ENCODE measurements at places on chromosomes 16 and 17.

- no peak for DNase-seq
Observed at GRCh38 chr16:2206780-2207433, 1.7 kb downstream of the MLST8 start.

DNA sequence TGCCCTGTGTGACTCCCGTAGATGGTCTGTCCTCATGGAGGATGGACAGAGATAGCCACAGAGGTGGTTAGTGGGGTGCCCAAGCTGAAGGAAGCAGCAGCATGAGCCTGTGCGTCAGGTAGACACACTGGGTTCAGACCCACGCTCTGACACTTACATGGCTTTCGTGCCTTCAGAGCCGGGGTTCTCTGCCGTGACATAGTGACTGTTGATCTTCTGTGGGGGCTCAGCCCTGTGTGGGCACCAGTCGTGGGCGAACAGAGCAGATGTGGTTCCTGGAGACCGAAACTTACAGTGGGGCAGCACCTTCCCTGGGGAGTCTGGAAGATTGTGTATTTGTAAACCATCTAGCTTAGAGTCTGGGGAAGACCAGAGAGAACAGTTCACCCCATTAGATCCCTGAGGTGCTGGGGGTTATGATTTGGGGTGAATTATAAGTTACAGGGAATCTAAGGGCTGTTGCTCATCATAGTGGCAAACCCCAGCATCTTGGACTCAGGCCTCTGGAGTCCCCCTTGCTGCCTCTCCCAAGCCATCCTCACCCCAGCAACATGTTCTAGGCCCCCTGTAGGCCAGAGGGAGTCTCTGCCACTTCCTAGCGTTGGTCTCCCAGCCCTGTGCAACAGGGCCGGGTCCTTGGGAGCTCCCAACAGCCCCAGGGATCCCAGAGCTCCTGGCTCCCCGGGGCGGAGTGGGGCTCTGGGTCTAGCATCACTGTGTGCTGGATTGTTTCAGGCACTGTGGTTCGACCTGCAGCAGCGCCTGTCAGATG, 28.6 kb downstream of the NECAB2 start:
- no peak for DNase-seq

GRCh38 chr16:78704416-78704815, 605.0 kb downstream of the WWOX start:
- no peak for DNase-seq

DNA sequence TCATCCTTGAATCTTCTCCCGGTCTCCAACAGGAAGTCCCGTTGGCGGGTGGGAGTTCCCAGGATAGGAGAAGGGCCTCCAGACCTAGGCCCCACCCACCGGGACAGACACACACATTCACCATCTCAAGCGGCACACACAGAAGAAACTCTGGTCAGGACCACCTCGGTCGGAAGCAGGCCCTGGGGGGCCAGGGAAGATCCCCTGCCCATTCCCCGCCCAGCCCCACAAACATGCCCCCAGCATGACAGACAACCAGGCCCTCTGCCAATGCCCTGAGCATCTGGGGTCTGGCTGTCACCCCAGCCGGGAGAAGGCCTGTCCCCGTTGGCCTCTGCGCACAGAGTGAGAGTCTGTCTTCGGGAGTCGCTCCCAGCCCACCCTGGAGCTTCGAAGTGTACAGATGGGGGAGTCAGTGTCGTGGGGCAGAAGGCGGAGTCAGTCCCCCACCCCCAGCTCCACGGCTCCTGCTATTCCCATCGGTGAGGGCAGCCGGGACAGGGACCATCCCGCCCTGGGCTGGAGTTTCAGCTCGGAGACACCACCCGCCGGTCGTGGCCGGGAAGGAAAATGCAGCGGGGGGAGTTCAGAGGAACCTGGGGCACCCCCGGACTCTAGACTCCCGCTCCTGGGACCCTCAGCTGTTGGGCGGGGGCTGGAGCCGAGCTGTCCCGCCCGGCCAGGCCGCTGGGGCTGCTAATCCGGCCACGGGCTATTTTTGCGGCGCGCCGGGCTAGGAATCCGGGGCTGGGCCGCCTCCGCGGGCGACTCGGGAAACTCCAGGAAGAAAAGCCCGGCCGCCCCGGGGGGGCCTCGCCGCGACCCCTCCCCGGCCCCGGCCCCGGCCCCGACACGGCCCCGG, 660 bp downstream of the RHBDF1 start:
- no peak for DNase-seq

- DNase-seq: no peak
Observed at GRCh38 chr16:54411544-54411943, 125.0 kb upstream of the IRX3 start.

GRCh38 chr17:4636474-4637100, 4.9 kb downstream of the ALOX15 start:
- no peak for DNase-seq

DNA sequence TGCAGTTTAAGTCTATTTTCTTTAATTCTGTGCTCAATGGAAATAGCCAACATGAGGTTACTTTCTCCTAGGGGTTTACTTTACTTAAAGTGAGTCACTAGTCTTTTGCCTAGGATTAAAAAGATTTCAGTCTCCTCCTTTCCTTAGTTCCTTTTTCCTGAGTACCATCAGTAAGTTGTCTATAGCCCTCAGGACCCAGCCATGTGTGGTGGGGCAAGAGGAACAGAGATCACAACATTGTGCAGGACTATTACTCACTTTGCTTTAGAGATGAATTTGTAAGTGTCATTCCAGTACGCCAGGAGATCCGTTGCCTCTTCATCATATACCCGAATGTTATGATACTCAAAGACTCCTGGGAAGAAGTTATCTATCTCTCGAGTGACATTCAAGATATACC, 27.7 kb upstream of the CORO6 start:
- DNase-seq: no peak

DNA sequence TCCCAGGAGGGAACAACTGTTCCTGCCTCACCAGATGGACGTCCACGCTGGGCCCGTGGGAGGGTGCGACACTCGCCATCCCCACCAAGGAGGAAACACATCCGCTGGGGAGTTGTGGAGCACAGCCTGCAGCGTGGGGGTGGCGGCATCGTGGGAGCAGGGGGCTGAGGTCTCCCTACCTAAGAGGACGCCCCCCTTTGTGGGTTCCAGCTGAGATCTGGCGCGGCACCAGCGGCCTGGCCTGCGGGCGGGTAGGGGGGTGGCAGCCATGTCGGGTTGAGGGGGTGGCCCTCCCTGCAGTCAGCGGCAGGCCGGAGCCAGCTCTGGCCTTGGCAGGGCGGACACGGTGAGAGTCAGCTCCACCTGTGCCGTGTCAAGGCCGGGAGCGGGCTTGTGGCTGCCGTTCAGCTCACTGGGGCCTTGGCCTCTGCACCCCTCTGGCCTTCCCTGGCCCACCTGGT, 116.7 kb upstream of the CIBAR2 start:
- DNase-seq: no peak

GRCh38 chr17:34442387-34443111, 79.5 kb upstream of the CCL1 start:
- no peak for DNase-seq

DNA sequence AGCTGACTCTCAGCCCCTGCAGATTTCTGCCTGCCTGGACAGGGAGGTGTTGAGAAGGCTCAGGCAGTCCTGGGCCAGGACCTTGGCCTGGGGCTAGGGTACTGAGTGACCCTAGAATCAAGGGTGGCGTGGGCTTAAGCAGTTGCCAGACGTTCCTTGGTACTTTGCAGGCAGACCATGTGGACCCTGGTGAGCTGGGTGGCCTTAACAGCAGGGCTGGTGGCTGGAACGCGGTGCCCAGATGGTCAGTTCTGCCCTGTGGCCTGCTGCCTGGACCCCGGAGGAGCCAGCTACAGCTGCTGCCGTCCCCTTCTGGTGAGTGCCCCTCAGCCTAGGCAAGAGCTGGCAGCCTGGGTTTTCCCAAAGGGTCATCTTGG, 3.9 kb downstream of the GRN start:
- no peak for DNase-seq

GRCh38 chr17:5580969-5581368, 3.3 kb downstream of the NLRP1 start:
- no peak for DNase-seq

GRCh38 chr17:27747462-27748359, 52.6 kb downstream of the NOS2 start:
- DNase-seq: no peak

DNA sequence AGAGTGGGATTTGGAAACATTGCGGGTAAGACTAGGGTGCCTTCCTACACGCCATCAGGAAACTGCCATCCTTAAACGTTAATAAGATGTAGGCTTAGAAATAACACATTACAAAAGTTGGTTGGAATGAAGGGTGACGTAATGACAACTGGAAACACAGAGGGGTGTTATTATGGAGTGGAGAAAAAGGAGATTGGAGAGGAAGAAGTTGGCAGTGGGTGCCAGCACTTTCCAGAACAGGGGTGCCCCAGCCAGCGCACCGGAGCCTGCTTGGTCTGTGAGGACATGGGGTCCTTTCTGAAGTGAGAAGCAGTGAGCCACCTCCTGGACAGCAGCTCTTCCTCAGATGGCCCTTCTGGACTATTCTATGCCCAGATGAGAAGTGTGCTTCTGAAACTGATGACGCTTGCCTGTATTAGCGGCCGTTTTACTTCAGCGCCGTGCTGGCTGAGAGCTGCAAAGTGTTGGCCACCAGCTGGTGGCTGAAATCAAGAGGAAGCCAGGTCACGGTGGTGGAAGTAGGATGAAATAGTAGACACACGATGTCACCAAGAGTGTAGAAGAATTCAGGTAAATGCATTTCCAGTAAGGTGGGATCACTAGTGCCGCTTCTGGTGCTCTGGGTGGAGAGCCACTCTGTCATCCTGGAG, 244.8 kb downstream of the NTN1 start:
- no peak for DNase-seq

DNA sequence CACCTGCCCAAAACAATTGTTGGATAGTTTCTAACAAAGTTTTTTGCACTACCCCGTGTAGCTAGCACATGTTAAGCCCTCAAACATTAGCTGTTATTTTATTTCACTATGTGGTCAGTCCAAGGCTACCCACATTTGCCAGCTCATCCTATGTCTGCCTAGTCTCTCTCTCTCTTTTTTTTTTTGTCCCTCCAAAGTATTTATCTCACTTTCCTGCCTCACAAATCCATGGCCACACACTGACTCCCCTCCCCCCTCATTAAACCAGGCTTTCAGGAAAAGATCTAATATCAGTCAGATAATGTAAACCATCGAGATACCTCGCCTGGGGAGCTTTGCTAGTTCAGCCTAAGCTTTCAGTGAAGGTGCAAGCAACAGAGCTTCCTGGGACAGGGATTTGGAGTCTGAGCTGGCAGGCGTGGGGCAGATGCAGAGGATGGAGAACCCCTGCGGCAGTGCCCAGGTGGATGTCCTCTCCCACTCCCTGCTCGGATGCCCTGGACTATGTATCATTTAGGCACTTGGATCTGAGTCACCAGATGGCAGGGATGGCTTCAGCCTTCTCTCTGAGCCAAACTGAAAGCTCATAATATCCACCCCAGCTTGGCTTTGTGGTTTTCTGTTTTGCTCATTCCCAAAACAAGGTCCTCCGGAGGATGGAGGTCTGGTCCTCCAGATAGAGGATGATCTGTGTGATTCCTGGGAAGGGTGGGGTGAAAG, 73.7 kb upstream of the FOXF1 start:
- DNase-seq: no peak

Measured in CD4-positive, alpha-beta T cell treated with Interleukin-21 for 1 hour (primary cell).